ENCODE measurements at places on chromosomes 1 and 21.
A peak's percentile ranks its signal among the peaks of the same experiment; 100 is the strongest.

DNA sequence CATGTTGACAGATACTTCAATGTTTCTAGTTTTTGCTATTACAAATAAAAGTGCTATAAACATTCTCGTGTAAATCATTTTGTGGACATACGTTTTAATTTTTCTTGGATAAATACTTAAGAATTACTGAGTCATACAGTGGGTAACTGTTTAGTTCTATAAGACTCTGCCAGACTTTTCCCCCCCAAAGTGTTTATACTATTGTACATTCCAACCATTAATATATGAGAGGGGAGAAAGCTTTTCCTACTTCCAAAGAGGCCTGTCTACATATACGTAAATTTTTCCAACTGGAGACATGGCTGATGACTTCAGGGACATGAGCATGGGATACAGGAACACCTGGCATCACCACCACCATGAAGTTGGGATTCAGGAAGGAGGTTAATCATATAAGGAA, 17.0 kb upstream of the REG4 start:
- DNase-seq = no peak

DNA sequence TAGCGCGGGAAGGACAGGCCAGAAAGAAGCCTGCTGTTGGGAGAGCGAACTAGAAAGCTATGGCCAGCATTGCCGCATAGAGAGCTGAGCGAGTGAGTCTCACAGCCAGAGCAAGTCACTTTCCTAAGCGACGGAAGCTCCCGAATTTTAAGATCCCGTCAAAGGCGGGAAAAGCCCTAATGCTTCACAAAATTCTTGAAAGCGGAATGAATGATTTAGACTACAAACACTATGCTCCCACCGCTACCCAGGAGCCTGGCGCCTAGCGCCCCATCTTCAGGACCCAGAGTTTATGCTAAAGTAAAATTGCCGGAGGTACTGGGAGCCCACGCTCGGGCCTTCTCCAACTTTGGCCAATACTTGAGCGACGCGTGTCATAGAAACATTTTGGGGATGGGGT, 409.9 kb upstream of the ESRRG start:
- DNase-seq = no peak

GRCh38 chr1:208537198-208537597, 293.0 kb upstream of the PLXNA2 start:
- no peak for DNase-seq

- DNase-seq = no peak
Observed at GRCh38 chr1:116942344-116942743, 32.6 kb downstream of the PTGFRN start.

GRCh38 chr1:40075266-40075665, 21.8 kb downstream of the PPT1 start:
- no peak for DNase-seq

GRCh38 chr1:228364706-228365213, 41.9 kb downstream of the TRIM11 start:
- no peak for DNase-seq

- peak; percentile 9 for DNase-seq
Observed at GRCh38 chr1:26234644-26235370, 807 bp downstream of the CEP85 start.

- DNase-seq = no peak
Observed at GRCh38 chr1:236727521-236727920, 41.2 kb downstream of the ACTN2 start.

DNA sequence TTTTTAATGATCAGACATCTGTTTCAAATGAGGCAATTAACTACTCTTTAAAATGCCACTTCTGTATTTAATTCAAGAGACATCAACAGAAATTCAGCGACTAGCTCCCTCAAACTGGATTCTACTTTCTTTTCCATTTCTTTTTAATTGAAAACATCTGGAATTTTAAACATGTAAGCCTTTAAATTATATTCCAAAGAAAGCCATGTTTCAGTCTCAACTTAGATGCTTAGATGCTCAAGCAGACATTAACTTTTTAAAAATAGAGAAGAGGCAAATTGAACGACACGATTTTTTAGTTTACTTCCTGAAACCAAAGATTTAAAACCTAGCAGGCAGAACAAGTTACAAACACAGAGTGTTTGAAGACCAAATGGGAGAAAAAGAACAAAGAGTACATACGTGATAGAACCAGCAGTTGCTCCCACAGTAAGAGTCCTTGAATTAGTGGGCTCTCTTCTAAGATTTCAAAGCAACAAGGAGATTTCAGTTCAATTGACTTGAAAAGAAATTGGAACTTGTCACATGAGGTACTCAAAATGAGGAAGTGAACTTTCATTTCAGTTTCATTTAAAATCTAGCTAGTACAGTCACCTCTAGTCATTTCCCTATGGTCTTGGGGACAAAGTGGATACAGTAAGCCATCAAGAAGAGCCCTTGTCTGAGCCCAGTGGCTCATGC, at the start of gene CTSS:
Gene CTSS, minus strand, starts transcription at position 483 of the 681 bp plus-strand sequence. CDS start 1,015 bp downstream, outside the sequence.
- no peak for DNase-seq

DNA sequence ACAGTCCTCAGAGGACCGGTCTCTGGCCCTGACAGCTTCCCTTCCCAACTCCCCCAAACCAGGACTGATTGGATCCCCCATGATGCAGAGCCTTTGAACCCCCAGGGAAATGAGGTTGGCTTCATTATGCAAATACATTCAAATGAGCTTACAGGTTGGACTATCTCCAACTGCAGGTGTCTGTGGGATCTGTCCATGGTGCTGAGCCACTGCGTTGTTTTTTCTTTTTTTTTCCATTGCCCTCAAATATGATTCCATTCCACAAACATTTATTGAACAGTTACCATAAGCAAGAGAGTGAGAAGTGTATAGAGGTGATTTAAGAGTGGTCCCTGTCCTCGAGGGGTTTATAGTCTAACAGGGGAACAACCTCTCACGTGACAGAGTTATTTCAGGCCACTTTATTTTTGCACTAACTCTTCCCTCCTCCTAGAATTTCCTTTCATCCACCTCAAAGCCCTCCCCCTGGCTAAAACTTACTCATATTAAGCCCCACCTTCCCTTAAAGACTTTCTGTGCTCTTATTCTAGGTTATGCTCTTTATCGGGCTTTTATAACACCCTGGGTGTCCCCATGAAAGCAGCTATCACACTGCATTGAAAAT, 21.9 kb downstream of the DLGAP3 start:
- no peak for DNase-seq

DNA sequence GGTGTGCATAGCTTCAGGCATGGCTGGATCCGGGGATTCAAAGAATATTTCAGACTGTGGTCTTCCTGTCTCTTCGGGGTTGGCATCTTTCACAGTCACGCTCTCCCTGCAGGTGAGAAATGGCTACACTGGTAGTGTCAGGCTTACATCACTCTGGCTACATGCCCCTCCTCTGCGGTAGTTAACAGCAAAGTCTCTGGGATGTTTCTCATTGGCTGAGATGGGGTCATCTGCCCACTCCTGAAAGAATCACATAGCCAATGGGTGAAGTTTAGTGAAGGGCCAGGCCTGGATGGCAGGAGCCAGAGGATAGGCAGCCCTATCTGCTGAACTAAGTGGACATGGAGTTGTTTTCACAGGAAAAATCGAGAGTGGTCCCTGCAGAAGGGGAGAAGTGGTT, 356.5 kb downstream of the MATN1 start:
- DNase-seq = no peak

DNA sequence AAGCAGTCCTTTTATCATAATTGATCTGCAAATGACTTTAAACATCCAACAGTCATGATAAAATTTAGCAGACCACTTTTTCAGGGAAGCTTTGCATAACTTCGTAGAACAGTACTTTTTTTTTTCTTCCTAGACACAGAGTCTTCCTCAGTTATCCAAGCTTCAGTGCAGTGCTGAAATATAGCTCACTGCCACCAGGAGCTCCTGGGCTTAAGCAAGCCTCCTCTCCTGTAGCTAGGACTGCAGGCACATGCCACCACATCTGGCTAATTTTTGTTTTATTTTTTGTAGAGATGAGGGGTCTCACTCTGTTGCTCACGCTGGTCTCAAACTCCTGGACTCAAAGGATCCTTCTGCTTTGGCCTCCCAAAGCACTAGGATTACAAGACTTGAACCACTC, 3.8 kb downstream of the F13B start:
- DNase-seq = no peak

- no peak for DNase-seq
Observed at GRCh38 chr1:116726872-116727820, 27.1 kb upstream of the CD2 start.

DNA sequence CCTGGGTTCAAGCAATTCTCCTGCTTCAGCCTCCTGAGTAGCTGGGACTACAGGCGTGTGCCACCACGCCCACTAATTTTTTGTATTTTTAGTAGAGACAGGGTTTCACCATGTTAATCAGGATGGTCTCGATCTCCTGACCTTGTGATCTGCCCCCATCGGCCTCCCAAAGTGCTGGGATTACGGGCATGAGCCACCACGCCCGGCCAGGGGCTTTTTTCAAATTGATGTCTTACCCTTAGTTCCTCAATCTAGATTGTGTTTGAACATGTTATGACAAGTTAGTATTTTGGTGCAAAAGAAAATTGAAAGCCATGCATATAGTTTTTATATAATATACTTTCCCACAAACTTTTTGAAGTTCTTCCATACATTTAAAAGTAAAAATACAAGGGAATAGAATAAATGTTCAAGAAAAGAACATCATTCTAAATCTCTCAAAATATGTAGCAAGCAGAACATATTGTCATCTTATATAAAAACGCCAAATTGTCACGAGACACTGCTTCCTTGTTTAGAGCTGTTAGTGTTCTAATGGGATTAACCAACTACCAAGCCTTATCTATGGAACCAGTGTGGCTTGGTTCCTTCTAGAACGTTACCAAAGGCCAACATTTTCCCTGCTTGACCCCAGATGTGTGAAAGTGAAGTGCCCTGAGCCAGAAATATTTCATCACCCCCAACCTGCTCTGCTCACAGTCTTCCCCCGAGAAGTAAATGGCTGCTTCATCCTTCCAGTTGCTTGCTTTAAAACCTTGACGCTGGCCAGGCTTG, 9.5 kb upstream of the PLEKHM2 start:
- no peak for DNase-seq

DNA sequence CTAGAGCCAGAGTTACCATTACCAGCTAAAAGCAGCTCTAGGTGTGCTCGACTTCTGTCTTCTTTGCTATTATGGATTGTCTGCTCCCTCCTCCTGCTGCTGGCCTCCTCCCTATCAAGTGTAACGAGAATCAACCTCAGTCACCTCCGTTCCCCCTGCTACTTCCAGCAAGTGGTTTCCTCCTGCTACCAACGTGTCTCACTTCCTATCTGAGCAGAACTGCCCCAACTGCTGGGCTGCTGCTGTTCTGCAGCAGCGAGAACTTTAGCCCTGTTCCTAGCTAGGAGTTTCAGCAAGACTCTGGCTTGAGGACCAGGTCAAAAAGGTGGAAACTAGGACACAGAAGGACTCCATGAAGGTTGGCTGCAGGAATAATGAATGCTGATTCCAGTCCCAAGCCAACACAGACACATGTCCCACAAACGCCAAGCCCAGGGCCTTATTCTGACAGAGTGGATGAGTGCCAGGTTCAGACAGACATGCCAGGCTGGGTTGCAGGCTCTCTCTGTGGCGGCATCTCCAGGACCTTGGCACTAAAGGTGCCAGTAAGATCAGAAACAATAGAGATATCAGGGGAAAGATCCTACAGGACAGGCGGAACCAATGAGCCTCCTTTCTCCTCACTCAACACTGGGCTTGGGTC, 46.9 kb downstream of the CD34 start:
- no peak for DNase-seq
